ENCODE measurements at places on chromosomes 6 and 20.

DNA sequence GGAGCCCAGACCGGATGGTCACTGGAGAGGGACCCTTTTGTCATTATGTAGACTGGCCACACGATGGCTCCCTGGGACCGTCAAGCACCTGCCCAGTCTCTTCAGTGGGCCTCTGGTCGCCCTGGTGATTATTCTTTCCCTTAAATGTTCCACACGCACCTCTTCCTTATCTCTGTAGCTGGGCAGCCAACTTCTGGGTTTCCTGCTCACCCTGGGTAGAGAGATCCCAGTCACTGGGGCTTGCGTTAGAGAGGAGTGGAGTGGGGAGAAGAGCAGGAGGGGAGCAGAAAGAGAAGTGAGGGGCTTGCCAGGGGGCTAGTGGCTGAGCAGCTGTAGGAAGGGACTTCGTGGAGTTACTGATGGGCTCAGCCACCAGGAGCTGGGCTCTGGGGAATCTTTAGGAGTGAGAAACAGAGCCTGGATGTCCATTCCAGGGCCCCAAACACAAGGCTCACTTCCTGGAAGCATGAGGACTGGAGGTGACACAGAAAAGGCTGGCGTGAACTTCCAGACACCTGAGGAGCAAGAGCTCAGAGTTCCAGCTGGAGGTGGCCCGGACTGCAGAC lies 150.1 kb downstream of the DHX35 start:
- peak; percentile 78 for DNase-seq

DNA sequence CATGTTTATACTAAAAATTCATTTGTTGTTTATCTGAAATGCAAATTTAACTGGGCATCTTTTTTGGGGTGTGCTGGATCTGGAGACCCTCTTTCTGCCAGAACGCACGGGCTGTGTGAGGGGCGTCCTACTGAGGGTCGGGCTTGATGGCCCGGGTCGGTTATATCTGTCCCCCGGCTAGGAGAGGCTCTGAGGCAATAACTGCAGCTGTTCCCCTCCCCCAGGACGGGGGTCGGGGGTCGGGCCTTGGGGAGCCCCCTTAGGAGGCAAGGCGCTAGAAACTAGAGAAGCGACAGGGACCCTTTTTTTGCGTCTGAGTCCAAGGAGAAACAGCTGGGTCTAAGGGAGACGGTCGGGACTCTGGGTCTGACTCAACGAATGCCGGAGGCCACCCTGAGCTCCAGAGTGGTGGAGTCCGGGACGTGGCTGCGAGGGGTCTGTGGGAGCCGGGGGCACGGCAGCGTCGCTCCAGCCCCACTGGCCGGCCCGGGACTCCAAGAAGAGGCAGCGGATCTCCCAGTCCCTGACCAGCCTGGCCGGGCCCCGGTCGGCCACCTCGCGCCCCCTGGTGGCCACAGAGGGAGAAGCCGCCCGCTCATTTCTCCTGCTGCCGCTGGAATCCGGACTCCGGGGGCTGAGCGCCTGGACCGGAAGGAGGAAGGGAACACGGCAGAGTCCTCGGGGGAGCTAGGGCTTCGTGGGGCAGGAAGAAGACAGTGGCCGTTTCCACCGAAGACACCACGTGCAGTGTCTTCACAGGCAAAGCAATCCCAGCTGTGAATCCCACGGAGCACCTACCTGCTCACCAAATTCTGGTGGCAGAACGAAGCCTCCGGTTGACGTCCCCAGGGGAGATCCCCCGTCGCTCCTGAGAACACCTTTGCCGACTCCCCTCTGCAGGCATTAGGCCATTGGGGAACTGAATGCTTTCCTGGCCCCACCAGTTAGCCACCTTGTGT lies 24.0 kb upstream of the SCML4 start:
- peak; percentile 82 for DNase-seq

DNA sequence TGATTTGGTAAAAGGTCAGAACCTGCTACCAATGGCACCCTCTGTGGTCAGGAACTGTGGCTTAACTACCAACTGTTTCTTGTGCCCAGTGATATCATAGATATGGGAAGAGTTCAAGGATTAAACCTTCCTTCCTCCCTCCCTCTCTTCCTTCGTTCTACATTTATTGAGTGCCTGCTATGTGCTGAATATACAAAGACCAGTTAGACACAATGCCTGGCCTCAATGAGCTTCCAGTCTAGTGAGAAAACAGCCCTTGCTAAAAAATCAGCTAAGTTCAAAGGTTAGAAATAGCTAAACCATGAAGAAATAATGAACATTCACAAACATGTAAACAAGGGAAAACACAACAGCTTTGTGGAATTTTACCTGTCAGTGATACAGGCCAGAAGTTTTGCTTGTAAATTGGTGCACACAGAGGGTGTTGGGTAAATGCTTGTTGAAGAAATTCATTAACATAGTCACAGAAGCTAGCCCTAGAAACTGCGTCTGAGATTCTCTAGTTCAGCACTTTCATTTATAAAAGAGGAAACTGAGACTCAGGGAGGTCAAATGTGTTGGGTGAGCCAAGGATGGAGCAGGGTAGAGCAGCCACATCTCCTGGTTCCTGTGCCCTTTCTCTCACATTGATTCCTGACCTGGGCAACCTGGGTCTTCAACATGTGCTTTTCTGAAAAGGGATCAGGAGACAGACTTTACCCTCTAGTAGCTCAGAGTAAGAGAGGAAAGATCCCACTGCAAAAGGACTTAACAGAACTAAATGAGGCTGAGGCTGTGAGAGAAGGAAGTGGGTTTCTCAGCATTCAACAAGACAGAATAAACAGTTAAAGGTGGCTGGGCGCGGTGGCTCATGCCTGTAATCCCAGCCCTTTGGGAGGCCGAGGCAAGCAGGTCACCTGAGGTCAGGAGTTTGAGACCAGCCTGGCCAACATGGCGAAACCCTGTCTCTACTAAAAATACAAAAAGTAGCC lies 14.4 kb upstream of the FOXO3 start:
- DNase-seq: no peak

DNA sequence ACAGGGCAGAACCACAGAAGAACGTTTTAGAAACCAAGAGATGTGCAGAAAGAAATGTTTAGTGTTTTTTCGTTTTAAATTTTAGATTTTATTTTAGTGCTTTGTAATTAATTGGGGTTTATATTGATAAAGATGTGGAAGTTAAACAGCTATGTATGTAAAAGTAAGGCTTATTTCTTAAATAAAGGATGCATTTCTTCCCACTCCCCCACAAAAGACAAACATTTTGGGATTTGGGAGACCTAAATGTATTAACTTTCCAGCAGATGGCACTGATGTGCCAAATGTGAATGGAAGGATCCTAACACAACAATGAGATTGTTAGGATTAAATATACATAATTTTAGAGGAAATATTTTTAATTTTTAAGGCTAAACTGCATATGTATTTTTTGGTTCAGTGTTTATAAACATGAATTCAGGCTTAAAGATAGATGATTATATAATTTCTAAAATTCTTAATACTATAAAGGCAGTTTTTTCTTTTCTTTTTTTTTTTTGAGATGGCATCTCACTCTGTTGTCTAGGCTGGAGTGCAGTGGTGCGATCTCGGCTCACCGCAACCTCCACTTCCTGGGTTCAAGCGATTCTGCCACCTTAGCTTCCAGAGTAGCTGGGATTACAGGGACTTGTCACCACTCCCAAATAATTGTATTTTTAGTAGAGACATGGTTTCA lies 12.0 kb downstream of the PFDN4 start:
- no peak for DNase-seq

- no peak for DNase-seq
Measured at GRCh38 chr20:32804817-32805216, 14.9 kb upstream of the MAPRE1 start.

Data from GM20000 (cell line).